Renal pelvis (tissue), 12 donors: ENCODE measurements at places on chromosomes 4 and X.

GRCh38 chrX:9797384-9798360 lies 11.4 kb downstream of the SHROOM2 start:
- no peak for DNase-seq

DNA sequence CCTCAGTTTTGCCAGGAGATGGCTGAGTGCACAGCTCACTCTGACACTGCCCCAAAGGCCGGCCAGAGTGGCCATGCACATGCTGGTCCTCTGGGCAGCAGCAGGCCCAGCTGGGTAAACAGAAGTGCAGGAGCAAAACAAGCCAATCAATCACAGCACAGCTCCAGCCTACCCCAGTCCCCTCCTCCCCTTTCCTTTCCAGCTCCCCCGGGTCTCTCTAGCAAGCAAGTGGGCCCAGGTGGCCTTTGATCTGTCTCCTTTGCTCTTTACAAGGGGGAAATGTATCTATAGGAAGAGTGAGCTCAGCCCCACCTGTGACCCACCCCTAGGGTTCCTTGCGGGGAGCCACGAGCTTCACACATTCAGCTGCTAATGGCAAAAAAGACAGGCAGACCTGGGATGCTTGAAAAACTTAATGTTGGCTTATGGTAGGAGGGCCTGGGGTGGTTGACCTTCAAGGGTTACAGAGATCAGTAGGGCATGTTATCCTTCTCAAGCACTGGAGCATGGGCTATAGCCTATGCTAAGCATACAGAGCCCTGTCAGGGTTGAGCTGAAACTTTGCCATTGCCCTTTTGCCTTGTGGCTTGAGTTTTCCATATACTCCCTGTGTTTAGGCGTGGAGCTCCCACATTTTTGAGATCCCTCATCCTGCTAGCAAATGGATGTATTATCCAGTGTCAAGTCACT lies 57.8 kb upstream of the PLAC1 start:
- DNase-seq = no peak

GRCh38 chrX:29872831-29873230 lies 342.5 kb upstream of the MAGEB2 start:
- DNase-seq = no peak

GRCh38 chr4:153937289-153937688 lies 148.4 kb upstream of the SFRP2 start:
- DNase-seq = no peak

GRCh38 chrX:37767430-37767829 lies 12.4 kb upstream of the CYBB start:
- no peak for DNase-seq

- no peak for DNase-seq
Measured at GRCh38 chr4:121697564-121697963, 784 bp upstream of the ANXA5 start.

DNA sequence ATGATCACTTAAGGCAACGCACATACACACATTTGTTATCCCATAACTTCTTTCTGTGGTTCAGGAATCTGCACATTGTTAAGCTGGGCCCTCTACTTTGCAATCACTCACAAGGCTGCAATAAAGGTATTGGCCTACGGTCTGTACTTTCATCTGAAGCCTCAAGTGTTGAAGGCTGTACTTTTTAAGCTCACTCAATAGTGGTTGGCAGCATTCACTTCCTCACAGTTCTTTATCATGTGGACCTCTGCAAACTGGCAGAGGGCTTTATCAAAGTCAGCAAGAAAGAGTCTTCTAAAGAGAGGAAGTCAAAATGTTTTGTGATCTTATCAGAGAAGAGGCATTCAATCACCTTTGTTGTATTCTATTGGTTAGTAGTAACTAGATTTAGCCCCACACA lies 301.4 kb upstream of the EPHA5 start:
- no peak for DNase-seq

GRCh38 chr4:187118602-187119120 lies 395.0 kb upstream of the FAT1 start:
- DNase-seq = no peak

GRCh38 chrX:9282325-9282724 lies 182.5 kb upstream of the TBL1X start:
- no peak for DNase-seq

DNA sequence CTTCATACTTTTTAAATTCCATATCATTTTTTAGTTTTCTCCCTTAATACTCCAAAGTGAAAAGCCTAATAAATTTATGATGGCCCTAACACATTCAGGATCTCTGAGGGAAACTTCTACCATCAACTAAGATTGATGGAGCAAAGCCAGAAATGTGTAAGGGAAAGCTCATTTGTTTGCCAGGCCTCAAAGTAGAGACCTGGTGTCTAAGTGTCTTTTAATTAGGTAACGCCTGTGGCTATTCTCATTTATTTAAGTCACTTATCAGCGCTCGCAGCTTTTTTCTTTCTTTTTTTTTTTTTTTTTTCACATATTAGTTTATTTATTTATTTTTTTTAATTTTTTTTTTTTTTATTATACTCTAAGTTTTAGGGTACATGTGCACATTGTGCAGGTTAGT lies 242.4 kb downstream of the TMA16 start:
- DNase-seq = no peak

DNA sequence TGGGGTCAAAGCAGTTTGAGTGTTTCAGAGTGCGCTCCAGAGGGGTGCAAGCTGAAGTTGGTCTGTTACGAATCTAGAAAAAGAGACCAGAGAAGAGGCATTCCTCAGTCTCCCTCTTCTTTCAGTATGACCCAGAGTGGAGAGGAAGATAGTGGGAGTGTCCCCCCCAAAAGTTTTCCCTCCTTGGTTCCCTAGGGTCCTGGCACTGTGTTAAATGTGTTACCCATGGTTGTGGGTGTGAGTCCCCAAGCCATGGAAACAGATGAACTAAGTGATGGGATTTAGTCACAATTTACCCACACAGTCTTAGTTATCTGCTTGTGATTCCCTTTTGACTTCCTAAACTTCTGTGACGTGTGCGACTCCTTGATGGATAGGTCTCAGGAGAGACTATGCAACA lies 27.0 kb upstream of the NAF1 start:
- no peak for DNase-seq

- no peak for DNase-seq
Measured at GRCh38 chr4:111632641-111633151, 512.6 kb upstream of the FAM241A start.

DNA sequence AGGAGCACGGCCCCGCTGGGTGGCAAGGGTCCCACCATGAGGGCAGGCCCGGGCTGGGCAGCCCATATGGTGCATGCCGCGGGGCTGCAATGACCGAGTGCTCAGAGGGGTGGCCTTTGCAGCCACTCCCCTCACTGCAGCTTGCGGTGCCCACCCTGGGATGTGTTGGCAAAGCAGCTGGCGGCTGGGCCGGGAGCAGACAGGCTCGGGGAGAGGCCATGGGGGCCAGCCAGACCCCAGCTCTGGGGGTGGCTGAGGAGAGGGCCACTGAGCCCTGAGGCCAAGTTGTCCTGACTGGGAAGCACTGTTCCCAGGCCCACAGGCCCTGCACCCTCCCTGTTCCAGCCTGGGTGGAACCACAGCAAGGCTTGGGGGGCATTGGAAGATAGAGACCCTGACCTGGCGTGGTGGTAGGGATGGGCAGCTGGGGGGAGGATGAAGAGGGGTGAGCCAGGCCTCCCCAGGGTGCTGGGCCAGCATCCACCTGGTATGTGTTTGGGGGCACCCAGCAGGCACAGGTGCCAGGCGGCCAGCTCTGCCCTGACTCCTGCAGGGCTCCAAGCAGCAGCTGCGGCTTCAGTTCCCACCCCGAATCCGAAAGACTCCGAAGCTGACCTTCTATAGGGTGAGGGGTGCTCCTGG lies 18.4 kb upstream of the RNF4 start:
- DNase-seq = no peak

DNA sequence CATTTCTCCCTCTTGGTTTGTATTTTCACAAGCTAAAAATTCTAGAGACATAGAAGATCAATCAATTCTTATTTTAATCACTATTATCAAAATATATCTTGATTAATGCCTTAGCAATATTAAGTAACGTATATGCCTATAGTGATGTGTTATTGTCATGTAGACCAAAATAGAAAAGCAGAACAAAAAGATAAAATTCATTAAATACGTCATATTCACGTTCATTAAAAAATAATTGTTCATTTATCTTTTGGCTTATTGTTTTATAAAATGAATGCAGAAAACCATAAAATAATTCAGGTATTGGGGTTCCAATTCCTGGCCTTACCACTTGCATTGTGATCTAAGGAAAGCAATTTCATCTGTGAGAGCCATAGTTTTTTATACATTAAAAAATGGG lies 72.2 kb downstream of the AMELX start:
- DNase-seq = no peak

- no peak for DNase-seq
Measured at GRCh38 chr4:68288393-68288740, 42.9 kb upstream of the TMPRSS11B start.

GRCh38 chrX:154515090-154515965 lies 704 bp downstream of the FAM3A start:
- no peak for DNase-seq

GRCh38 chr4:16082426-16083240 lies 1.2 kb downstream of the PROM1 start:
- DNase-seq = peak; percentile 80

- no peak for DNase-seq
Measured at GRCh38 chr4:169243825-169244609, 26.7 kb downstream of the SH3RF1 start.

DNA sequence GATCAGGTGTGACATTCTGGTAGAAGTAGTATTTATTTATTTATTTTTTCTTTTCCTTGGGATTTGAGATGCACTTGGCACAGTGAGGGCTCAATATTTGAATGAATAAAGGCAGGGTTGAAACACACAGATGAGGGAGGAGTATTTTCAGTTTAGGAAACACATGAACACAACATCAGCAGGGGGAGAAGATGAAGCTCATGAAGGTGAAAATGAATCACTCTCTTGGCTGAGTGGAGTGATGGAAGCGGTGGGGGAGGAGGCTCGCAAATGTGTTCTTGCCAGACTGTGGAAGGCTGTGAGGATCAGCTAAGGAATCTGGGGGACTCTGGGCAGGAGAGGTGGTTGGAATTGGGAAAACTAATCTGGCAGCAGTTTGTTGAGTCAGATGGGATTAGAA lies 55.3 kb downstream of the ARHGAP10 start:
- no peak for DNase-seq

DNA sequence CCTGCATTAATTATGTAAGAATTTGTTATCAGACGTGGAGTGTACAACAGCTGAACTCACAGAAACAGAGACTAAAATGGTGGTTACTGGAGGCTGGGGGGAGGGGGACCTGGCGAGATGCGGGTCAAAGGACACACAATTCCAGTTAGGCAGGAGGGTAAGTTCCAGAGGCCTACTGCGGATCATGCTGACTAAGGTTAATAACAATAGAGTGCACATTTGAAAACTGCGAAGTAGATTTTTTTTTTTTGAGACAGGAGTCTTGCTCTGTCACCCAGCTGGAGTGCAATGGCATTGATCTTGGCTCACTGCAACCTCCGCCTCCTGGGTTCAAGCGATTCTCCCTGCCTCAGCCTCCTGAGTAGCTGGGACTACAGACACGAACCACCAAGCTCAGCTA lies 7.6 kb downstream of the AGA start:
- no peak for DNase-seq

- no peak for DNase-seq
Measured at GRCh38 chr4:3486541-3487540, 23.7 kb downstream of the DOK7 start.

DNA sequence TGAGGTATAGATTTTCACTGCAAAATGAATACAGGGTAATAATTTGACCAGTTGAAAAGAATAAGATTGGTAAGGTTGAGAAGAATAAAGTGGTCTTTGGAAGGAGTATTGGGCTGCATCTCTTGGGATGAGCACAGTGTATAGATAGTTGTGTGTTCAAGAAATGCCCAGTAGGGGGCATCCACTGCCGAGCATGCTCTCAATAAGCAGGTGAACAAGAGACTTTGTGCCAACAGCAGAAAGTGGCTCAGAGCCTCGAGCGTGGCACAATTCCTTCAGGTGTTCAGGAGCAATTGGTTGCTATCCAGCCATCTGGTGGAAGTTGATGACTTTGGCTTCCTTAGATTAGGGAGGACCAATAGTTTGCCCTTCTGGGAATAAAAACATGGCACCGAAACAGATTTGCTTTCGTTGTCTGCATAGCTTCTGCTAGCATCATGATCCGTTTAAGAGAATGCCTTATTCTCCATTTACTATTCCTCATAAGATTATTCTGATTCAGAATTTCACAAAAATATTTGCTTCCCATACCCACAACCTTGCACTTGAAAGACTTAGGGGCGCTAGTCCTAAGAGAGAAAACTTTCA lies 258.1 kb upstream of the NEIL3 start:
- DNase-seq = no peak

DNA sequence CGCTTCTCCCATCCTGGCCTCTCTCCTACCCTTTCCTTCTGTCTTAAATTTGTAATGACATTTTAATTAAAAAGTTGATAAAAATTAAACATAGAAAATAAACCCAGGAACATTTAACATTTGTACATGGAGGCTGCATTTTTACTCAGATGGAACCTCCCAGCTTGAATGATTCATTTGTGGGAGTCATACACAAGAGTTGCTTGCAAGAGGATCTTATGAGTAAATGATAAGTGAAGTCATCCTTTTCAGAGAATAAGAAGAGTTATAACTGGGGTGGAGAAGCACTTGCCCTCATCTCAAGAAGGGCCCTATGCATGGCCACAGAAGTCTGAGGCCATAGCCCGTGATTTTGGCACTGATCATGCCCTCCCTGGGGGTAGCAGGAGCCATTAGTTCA lies 482.9 kb upstream of the BOD1L1 start:
- no peak for DNase-seq

DNA sequence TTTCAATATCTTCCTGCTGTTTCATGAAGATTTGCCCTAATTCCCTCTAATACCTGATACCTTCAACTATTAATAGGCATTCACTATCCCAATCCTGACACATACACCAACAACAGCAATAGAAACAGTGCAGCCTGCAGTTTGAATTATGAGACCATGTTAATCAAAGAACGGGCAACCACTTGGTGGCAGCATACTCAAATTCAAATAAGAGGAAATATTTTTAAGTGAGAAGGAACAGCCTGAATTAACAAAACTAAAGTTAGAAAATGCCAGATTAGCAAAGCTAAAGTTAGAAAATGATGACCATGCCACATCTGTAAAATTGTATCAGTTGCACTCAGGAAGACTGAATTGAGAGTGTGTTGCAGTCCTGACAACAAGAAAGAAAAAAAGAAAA lies 204.9 kb downstream of the SMARCA1 start:
- peak; percentile 4 for DNase-seq

DNA sequence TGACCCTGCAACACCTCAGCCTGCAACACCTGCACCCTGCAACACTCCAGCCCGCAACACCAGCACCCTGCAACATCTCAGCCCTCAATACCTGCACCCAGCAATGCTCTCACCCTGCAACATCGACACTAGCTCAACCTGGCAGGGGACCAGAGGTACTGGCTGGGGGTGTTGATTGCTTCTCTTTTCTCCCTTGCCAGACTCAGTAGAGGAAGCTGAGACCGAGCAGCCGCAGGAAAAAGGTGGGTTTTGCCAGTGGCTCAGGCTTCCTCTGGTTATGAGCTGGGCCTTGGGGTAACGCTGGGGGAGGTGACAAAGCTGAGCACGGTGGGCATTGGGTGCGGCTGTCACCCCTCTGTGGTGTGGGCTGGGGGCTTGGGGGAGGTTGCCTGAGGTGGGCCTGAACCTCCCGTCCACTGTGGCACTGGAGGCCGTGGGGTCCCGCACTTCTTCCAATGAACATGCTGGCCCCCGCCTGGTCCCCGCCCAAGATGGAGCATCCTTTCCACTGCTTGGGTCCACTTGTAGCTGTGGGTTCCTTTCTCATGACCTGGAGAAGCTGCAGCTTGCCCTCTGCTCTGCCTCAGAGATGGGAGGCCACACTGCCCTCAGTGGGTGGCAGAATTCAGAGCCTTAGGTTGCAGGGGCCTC lies 26.0 kb downstream of the SH3TC1 start:
- DNase-seq = no peak
